ENCODE measurements at places on chromosomes 16 and 17. TPM values are rescaled to one million over a fixed set of nuclear protein-coding genes. Genes with fewer than 3 reads are reported as not detected.

- no peak for DNase-seq
Measured at GRCh38 chr16:85759136-85759535, 8.2 kb upstream of the C16orf74 start.

GRCh38 chr17:10875984-10876555, 38.2 kb upstream of the PIRT start:
- peak; percentile 46 for DNase-seq

DNA sequence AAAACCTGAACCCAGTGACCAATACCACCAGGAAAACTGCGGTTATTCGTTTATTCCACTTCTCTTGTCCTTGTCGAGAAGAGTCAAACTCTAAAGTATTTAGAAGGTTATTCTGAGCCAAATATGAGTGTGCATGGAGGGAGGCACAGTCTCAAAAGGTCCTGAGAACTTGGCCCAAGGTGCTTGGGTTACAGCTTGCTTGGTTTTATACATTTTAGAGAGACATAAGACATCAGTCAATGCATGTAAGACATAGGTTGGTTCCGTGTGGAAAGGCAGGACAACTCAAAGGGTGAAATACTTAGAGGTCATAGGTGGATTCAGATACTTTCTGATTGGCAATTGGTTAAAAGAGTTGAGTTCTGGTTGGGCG, 681 bp upstream of the TRAP1 start:
- no peak for DNase-seq

DNA sequence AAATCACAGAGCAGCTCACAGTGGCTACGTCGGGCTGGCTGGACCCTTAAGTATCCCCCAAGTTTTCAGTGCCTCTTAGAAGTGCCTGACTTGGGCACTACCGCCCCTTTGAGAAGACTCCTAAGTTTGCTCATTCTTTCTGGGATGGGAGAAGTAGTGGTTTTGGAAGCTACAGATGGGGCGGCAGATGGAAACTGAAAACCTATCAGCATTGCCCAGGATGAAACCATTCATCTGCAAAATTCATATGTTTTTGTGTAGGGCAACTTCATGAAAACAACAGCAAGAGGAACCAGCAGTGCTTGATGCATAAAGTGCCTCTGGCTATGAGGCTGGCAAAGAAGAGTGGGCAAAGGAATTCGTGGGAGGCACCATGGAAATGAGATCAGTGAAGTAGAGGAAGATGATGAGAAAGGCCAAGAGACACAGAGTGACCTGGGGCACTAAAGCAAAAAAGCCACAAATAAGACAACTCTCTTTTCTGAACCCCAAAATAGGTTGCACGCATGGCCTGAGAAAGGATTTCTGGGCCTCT, 277.1 kb downstream of the XYLT1 start:
- no peak for DNase-seq

- no peak for DNase-seq
Measured at GRCh38 chr17:57905875-57906455, 49.2 kb downstream of the CUEDC1 start.

- no peak for DNase-seq
Measured at GRCh38 chr16:29765167-29766032, 12.7 kb upstream of the ZG16 start.

DNA sequence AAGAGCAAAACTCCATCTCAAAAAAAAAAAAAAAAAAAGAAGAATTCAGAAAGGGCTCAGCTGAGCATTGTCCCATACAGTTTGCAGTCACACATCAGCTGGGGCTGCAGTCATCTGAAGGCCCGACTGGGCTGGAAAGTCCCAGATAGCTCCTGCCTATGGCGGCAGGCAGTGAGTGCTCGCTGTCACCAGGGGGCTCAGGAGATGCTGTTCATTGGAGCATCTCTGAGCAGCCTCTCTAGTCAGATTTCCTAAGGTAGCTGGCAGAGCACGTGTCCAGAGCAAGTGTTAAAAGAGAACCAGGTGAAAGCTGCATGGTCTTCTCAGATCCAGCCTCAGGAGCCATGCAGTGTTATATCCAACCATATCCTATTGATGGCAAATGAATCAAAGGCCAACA, 75.8 kb downstream of the WSCD1 start:
- DNase-seq, result no peak

GRCh38 chr16:58018803-58019202, 6.8 kb upstream of the MMP15 start:
- DNase-seq, result no peak

DNA sequence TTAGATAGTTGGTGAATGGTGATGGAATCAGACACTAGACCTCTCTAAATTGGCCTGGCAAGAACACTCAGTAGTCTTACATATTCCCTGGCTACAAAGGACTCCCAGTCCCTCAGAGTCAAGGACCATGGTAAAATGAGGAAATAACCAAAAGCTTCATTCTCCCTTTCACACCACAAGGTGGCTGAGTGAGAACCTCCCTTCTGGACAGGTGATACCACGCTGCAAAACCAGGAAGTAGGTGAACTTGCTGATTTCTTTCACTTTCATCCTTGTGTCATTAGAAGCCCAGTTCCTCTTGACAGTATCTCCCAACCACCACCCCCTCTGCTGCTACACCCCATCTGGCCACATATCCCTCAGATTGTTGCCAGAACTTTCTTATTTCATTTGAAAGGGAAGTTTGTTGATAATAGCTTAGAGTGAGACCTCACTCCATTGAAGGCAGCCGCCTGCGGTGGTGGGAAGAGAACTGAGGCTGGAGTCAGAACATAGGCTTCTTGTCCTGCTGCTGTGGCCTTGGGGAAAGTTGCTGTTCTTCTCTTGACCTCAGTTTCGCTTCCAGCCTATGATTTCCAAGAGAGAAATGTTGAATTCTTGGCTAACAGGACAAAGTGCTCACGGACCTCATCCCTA, 290.6 kb upstream of the CCL2 start:
- DNase-seq, result no peak

GRCh38 chr17:57317079-57317478, 60.8 kb downstream of the MSI2 start:
- DNase-seq, result no peak

GRCh38 chr17:34024386-34024785, 230.7 kb upstream of the CCL2 start:
- no peak for DNase-seq

DNA sequence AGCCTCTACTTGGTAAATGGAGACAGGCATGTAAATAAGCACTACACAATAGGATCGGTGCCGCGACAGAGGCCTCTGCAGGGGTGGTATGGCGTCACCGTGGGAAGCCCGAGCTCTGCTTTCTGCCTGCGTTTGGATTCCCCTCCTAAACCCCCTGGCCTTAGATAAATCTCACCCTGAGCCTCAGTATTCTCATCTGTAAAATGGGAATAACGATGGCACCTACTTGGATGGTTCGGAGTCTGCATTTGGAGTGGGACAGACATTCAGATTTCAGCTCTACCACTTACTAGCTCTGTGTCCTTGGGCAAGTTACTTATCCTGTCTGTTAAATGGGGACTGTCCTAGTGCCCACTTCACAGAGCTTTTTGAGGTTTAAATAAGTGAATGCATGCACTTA, 42.8 kb upstream of the TNRC6A start:
- no peak for DNase-seq

TNFRSF13B gene
- not detected for polyA plus RNA-seq

NPB gene
- polyA plus RNA-seq, result 1.6 TPM

KRT26 gene
- not detected for polyA plus RNA-seq

MAF gene
- not detected for polyA plus RNA-seq

SSTR5 gene
- polyA plus RNA-seq, result not detected

SP2 gene
- polyA plus RNA-seq, result 13.6 TPM

TBC1D26 gene
- not detected for polyA plus RNA-seq

OR2C1 gene
- polyA plus RNA-seq, result 0.27 TPM

TEKT3 gene
- not detected for polyA plus RNA-seq

FLYWCH2 gene
- 48.6 TPM for polyA plus RNA-seq

PNPO gene
- 20.0 TPM for polyA plus RNA-seq

KRT36 gene
- not detected for polyA plus RNA-seq

Measured in GM23248 (cell line).